ENCODE measurements at places on chromosomes 16 and 17. TPM values are rescaled to one million over a fixed set of nuclear protein-coding genes. Genes with fewer than 3 reads are reported as not detected.

The SLC39A11 gene
- 11.5 TPM for total RNA-seq

The AANAT gene
- 0.39 TPM for total RNA-seq

The PRAC2 gene
- total RNA-seq, result not detected

The SALL1 gene
- 85.7 TPM for total RNA-seq

The CLEC18B gene
- total RNA-seq, result 2.1 TPM

The ACSM2A gene
- not detected for total RNA-seq

The SLFN13 gene
- total RNA-seq, result 10.0 TPM

The LCAT gene
- 16.6 TPM for total RNA-seq

The PDIA2 gene
- total RNA-seq, result 2.1 TPM

The RAMP2 gene
- 6.5 TPM for total RNA-seq

The NEUROD2 gene
- total RNA-seq, result not detected

DNA sequence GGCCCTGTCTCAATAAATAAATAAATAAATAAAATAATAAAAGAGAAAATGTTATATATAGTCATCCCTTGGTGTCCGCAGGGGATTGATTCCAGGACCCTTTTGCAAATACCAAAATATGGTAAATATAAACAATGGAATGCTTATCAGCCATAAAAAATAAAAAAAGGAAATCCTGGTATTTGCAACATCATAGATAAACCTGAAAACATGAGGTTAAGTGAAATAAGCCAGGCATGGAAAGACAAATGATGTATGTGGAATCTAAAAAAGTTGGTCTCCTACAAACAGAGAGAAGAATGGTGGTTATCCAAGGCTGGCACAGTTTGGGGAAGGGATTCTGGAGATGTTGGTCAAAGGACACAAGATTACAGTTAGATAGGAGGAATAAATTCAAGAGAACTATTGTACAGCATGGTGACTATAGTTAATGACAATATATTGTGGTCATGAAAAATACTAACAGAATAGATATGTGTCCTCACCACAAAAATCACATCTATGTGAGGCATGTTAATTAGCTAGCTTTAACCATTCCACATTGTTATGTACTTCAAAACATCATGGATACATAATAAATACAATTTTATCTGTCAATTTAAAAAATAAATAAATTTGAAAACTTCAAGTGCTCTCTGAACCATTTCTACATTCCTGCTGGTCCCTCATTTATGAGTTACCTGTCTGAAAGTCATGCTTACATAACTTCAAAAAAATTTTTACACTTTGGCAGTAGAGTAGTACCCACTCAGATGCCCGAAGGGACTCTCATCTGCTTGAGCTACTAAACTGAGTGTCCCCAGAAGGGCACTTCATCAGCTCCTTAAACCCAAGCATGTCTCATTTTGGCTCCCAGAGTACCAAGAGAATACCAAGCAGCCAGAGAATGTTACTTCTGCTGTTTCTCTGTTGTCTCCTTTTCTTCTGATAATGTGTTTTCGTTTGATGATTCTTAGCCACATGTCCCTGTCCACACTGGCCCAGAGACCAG, 26.6 kb downstream of the N4BP1 start:
- no peaks in the 10 kb centered on the region for H3K27me3 ChIP-seq
- no peaks in the 10 kb centered on the region for H3K4me1 ChIP-seq
- no peak overlapping the region for H3K4me3 ChIP-seq
- DNase-seq, result no peak

- H3K36me3 ChIP-seq, result no peaks in the 10 kb centered on the region
- no peak overlapping the region for H3K4me3 ChIP-seq
- DNase-seq, result no peak
- H3K27me3 ChIP-seq, result no peaks in the 10 kb centered on the region
- no peak overlapping the region for H3K27ac ChIP-seq
- H3K4me1 ChIP-seq, result no peaks in the 10 kb centered on the region
Observed at GRCh38 chr16:46427340-46428107, 193.7 kb downstream of the SHCBP1 start.

DNA sequence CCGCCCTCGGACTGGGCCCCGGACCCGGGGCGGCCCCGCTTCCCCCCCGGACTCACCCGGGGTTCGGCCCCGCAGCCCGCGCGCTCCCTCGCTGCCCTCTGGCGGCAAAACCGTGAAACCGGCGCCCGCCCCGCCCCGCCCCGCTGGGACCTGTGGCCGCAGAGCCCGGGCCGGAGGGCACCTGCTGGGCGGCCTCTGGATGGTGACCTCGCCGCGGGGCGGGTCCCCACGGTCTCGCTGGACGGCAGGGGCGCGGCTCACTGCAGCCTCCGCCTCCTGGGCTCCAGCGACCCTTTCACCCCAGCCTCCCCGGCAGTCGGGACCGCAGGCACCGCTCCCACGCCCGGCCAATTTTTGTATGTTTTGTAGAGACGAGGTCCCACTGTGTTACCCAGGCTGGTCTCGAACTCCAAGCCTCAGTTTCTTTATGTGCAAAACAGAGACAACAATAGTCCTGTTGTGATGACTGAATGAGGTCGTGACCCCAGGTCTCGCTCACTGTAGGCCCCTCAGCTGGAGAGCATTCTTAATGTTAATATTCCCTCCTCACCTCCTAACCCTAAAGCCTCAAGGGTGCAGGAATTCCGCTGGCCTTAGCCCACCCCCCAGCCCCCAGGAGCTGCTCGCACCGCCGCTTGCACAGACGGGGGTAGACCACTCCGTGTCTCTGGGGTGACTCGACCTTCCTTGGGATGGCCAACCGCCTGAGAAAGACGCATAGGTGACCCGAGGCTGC, 33.7 kb upstream of the RPH3AL start:
- H3K4me3 ChIP-seq, result peak overlapping the region; percentile 88
- H3K27ac ChIP-seq, result peak overlapping the region; percentile 13
- H3K36me3 ChIP-seq, result no peaks in the 10 kb centered on the region
- peak; percentile 74 for DNase-seq
- peaks cover 41% of the 10 kb centered on the region for H3K4me1 ChIP-seq
- H3K27me3 ChIP-seq, result peaks cover 48% of the 10 kb centered on the region

DNA sequence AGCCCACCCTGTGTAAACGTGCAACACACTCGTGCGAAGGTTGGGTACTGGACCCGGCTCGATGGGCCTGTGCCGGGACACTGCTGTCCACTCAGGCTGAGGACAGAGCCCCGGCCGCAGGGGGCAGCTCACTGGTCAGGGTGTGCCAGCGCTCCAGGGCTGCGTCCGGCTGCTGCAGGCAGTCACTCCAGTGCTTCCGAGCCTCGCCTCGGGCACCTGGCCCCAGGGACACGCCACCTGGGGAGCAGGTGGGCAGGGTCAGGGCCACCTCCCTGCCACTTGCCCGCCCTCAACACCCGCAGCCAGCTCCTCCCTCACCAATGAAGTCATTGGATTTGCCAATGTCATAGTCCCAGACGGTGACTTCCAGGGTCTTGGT, 4.7 kb downstream of the DOC2A start:
- no peaks in the 10 kb centered on the region for H3K4me1 ChIP-seq
- H3K27me3 ChIP-seq, result peaks cover 8% of the 10 kb centered on the region
- H3K27ac ChIP-seq, result no peak overlapping the region
- H3K36me3 ChIP-seq, result peaks cover 2% of the 10 kb centered on the region

GRCh38 chr17:65441053-65441605, 120.3 kb downstream of the AXIN2 start:
- no peak overlapping the region for H3K4me3 ChIP-seq
- H3K27ac ChIP-seq, result no peak overlapping the region
- DNase-seq, result no peak
- H3K4me1 ChIP-seq, result peaks cover 18% of the 10 kb centered on the region
- H3K36me3 ChIP-seq, result no peaks in the 10 kb centered on the region
- H3K27me3 ChIP-seq, result no peaks in the 10 kb centered on the region

GRCh38 chr16:11200592-11200991, 55.4 kb downstream of the SOCS1 start:
- H3K4me1 ChIP-seq, result peaks cover 10% of the 10 kb centered on the region
- no peak for DNase-seq
- H3K27me3 ChIP-seq, result peaks cover 16% of the 10 kb centered on the region
- no peak overlapping the region for H3K4me3 ChIP-seq

GRCh38 chr17:82246365-82247181, 17.7 kb downstream of the SLC16A3 start:
- H3K27ac ChIP-seq, result no peak overlapping the region
- no peak overlapping the region for H3K4me3 ChIP-seq
- no peak for DNase-seq
- no peaks in the 10 kb centered on the region for H3K27me3 ChIP-seq
- peaks cover 15% of the 10 kb centered on the region for H3K36me3 ChIP-seq
- no peaks in the 10 kb centered on the region for H3K4me1 ChIP-seq

- H3K36me3 ChIP-seq, result peaks cover 27% of the 10 kb centered on the region
- H3K4me3 ChIP-seq, result no peak overlapping the region
- H3K27me3 ChIP-seq, result no peaks in the 10 kb centered on the region
- H3K4me1 ChIP-seq, result peaks cover 6% of the 10 kb centered on the region
- H3K27ac ChIP-seq, result no peak overlapping the region
Observed at GRCh38 chr17:13176436-13176835, 158.6 kb upstream of the ELAC2 start.

DNA sequence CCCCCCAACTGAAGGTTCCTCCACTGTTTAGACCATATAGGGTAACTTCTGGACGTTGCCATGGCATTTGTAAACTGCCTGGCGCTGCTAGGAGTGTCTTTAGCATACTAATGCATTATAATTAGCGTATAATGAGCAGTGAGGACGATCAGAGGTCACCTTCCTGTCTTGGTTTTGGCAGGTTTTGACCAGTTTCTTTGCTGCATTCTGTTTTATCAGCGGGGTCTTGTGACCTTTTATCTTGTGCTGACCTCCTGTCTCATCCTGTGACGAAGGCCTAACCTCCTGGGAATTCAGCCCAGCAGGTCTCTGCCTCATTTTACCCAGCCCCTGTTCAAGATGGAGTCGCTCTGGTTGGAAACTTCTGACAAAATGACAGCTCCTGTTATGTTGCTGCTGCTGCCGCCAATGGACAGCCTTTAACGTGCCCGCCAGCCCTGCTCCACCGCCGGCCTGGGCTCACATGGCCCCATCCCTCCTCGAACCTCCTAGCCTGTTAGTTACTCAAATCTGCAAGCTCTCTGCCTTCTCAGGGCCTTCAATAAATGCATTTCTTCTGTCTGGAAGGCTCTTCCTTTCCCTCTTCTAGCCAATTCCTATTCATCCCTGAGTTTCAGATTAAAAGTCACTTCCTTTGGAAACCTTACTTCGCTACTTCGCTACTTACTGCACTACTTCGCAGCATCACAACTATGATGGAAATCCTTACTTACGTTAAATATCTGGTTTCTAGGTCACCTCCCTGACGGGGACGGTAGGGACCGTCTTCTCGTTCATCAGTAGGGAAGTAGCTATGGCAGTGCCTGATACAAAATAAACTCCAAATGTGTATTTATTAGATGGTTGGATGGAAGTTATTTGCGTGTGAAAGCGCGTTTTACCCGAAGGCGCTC, 640 bp upstream of the NAGLU start:
- H3K36me3 ChIP-seq, result no peaks in the 10 kb centered on the region
- peaks cover 24% of the 10 kb centered on the region for H3K4me1 ChIP-seq
- H3K27me3 ChIP-seq, result no peaks in the 10 kb centered on the region
- no peak for DNase-seq
- no peak overlapping the region for H3K27ac ChIP-seq

DNA sequence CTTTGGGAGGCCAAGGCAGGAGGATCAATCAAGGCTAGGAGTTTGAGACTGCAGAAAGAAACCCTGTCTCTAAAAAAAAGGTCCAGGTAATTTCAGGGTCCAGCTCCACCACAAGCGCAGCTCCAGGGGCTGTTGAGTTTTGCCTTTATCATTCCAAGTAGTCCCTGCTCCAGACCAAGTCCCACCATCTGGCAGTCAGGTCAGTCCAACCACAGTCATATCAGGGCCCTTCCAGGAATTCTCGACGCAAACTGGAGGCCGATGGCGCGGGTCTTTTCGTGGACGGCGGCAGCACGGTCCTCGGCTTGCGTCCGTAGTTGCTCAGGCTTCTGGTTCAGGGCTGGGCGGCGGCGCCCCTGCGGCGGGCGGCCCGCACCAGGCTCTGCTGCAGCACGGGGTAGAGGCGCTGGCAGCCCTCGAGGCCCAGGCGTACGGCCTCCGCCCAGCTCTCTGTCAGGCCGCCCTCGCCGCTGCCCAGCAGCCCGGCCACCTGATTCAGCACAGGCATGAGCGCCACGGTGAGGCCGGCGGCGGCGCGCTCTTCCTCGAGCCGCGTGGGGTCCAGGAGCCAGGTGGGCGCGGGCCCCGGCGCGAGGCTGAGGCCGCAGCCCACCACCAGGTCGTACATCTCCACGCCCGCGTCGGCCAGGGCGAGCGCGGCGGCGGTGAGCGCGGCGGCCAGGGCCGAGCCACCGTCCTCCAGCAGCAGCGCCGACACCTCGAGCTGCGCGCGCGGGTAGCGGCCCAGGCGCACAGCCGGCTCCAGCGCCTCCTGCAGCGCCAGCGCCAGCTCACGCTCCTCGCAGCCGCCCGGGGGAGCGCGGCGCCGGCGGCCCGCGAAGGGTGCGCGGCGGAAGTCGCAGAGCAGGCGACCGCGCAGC, 752 bp downstream of the EXOSC6 start:
- H3K27me3 ChIP-seq, result peaks cover 4% of the 10 kb centered on the region
- DNase-seq, result peak; percentile 25
- peaks cover 9% of the 10 kb centered on the region for H3K4me1 ChIP-seq

DNA sequence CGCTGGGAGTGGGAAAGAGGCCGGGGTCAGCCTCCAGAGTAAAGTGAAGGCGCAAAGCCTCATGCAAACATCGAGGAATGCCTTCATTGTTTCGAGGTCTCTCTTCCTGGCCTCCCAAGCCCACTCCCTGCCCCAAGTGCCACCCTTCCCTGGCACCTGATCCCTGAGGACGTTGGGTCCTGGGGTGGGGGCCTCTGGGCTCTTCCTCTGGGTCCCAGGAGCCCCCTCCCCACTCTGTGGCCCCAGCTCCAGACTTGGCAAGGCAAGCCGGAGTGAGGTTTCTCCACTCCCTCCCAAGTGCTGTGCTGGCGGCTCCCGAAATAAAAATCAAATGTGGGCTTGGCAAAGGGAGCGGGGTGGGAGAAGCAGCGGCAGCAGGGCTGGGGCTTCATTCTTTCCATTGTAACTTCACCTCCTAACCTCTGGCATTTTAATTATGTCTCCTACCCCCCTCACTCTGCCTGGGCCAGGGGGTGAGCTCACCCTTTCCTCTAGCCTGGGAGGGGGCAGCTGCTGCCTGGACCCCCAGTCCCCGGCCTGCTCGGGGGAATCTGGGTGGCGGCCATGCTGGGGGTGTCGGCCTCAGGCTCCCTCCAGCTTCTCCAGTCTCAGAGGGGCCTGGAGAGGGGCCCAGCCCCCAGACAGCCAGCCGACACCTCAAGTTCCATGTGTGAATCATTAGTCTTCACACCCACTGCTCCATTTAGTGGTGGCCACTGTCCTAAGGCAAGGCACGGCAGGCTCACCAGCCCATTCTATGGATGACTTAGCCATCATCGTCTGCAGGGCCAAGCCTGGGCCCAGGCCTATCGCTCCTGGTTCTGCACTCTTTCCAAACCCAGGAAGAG, 14.6 kb upstream of the TMEM92 start:
- DNase-seq, result no peak
- H3K4me3 ChIP-seq, result no peak overlapping the region
- no peaks in the 10 kb centered on the region for H3K36me3 ChIP-seq
- peaks cover 23% of the 10 kb centered on the region for H3K4me1 ChIP-seq
